HT-29 (cell line): ENCODE measurements at places on chromosomes 7 and 10. TPM values are rescaled to one million over a fixed set of nuclear protein-coding genes. Genes with fewer than 3 reads are reported as not detected.

DNA sequence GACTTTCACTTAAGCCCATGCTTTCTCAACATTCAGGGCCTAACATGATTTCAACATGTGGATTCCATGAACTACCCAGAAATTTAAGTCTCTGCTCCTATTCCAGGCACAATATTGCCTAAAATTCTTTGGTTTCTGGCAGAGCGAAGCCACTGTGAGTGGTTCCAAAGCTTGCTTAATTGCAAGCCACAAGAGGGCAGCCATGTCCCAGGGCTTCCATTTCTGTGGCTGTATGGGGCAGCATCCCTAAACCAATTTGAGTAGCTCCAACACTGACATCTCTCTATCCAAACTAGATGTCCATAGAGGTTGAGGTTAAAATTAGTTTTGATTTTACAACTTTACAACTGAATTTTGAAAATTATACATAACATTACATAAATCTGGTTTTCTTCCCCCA lies 56.3 kb upstream of the MDFIC start:
- peak; percentile 72 for DNase-seq

- peak; percentile 70 for DNase-seq
These were observed 135.9 kb upstream of the PODXL start for GRCh38 chr7:131692131-131692960.

The PRTFDC1 gene
- 11.4 and 19.7 TPM in 2 replicates for total RNA-seq

The SUN3 gene
- total RNA-seq, result not detected in 2 replicates

The ZNF37A gene
- 2.9 and 5.9 TPM in 2 replicates for total RNA-seq

The FFAR4 gene
- total RNA-seq, result 88.1 and 97.9 TPM in 2 replicates

The RAB19 gene
- total RNA-seq, result 2.0 and 5.3 TPM in 2 replicates
